ENCODE measurements at places on chromosomes 11 and 22. TPM values are rescaled to one million over a fixed set of nuclear protein-coding genes. Genes with fewer than 3 reads are reported as not detected.

Gene OR6A2
- total RNA-seq: not detected

Gene MYOD1
- not detected for total RNA-seq

DNA sequence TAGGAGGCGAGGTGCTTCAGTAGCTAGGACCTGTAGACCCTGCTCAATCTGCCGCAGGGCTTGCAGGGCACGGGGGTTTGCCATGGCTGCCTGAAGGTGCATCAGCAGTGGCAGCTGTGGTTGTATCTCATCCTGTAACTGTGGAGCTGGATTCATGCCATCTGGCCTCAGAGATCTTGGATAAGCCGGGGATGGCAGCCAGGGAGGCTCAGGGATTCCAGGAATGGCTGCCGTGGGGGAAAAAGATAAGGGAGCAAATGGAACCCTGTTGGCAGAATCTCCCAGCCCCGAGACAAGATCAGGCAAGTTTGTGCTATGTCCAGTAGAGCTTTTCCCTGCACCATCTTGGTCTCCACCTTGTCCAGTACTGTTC, 1.8 kb downstream of the UBQLN3 start:
- DNase-seq: no peak

- no peak for DNase-seq
Measured at GRCh38 chr11:88307749-88308425, 29.6 kb downstream of the CTSC start.

DNA sequence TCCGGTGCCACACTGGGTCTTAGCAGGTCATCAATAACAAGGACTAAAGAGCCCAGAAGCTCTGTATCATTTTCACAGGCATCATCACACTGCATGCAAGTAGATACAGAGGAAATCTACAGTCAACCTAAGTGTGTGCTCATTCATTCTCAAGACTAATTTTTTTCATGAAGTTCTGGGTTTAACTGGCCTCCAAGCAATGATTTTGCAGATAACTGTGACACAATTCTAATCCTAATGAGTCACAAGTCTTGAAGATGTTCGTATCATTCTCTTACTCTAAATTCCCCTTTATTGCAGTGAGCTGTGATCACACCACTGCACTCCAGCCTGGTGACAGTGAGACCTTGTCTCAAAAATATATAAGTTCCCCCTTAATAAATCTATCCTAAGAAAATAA, 2.5 kb downstream of the OR52W1 start:
- DNase-seq: no peak

Measured in activated T-cell treated with anti-CD3 and anti-CD28 coated beads, Interleukin-2, amount 50 U/mL, for 72 hours (primary cell).